ENCODE measurements at places on chromosomes 12 and 14.

- DNase-seq = no peak
Observed at GRCh38 chr14:23358042-23358441, 5.4 kb upstream of the SLC22A17 start.

- no peak for DNase-seq
Observed at GRCh38 chr14:64873506-64874219, 6.0 kb downstream of the SPTB start.

- DNase-seq = no peak
Observed at GRCh38 chr12:96445691-96446583, 43.4 kb upstream of the CFAP54 start.

- no peak for DNase-seq
Observed at GRCh38 chr14:76774821-76775694, 13.8 kb downstream of the VASH1 start.

DNA sequence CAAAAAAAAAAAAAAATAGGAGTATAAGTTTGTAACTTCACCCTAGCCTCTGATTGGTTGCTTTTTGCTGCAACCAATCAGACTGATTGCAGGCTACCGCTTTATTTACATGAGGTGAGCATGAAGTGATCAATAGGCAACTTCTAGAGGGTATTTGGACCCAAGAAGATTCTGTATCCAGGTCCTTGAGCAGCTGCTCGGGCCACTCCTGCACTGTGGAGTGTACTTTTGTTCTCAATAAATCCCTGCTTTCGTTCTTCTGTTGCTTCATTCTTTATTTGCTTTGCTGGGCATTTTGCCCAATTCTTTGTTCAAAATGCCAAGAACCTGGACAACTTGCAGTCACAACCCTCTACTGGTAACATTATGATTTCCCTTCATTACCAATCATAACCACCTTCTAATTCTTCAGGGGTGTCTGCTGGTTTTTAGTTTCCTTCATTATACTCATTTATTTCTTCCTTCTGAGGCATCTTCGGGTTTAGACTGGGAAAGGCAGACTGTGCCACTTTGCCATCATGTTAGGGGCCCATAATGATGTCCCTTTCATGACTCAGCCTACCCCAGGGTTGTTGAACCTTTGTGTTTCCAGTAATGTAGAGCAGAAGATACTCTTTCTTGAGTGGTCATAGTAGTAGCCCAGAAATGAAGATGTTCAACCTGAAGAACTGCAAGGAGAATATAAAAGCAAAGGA, 43.4 kb upstream of the LIMA1 start:
- DNase-seq = no peak

- no peak for DNase-seq
Observed at GRCh38 chr12:115640929-115641328, 636.6 kb downstream of the MED13L start.

GRCh38 chr12:38156497-38157245, 159.9 kb upstream of the ALG10B start:
- no peak for DNase-seq

DNA sequence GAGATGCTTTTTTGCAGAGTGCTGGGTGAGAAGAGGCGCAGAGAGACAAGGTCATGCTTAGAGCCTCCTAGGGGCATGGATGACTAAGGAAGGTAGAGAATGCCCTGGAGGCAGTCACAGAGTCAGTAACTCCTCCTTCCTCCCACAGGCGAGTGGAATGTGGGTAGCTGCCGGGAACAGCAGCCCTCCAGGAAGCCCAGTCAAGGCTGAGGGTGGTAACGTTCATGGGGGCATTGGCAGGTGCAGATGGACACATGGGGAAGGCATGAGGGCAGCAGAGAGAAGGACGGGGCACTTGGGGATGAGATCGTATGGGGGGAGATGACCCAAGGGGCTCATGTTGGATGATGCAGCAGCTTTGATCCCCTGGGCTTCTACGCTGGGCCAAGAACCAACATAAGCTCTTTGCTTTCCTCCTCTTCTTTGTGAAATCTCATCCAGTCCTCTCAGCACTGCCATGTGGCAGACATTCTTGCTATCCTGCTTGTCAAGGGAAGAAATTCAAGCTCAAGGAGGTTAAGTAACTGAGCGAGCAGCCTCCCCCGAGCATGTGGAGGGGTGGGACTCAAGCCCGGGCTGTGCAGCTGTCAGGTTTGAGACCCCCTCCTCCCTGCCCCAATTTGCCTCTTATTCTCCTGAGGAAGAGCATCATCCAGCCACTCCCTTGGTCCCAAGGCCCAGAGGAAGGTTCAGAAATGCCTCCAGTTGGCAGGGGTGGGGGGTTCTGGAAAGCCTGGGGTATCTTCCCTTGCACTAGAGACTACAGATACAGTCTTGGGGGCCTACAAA, 187.9 kb downstream of the PIWIL1 start:
- no peak for DNase-seq

DNA sequence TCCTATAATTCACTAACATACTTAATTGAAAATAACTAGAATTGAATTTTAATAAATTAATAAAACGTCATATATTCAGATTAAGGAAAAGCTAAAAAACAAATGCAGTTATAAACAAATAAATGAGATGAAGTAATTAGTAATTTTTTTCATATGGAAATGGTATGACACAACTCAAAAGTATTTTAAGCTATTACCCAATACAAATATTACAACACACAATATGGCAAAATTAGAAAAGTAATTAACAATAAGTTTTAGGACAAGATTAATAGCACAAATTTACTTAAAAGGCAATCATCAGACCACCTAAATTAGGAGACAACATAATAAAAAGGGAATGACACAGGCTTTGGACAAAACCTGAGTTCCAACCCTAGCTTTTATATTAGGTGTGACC, 81.7 kb downstream of the EEA1 start:
- no peak for DNase-seq

DNA sequence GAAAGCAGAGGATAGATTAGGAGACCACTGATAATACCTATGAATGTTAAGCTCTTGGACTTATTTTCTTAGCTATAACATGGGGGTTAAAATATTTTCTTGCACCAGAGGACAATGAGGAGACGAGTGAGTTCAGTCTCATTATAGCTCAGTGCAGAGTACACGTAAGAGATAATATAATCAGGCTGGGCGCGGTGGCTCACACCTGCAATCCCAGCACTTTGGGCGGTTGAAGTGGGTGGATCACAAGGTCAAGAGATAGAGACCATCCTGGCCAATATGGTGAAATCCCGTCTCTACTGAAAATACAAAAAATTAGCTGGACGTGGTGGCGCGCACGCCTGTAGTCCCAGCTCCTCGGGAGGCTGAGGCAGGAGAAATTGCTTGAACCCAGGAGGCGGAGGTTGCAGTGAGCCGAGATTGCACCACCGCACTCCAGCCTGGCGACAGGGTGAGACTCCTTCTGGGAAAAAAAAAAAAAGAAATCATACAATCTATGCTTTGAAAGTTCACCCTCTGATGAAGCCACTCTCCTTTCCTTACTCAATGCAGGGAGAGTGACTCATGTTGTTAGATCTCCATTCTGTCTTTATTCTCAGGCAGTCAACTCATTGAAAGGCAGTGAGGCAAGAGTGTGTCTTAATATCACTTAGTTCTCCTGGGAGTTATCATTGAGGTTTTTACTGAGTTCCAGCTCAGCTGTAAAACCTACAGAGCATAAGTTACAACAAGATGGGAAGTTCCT, 134.2 kb downstream of the SYNE2 start:
- no peak for DNase-seq
